ENCODE measurements at places on chromosomes 7 and 10.
A peak's percentile ranks its signal among the peaks of the same experiment; 100 is the strongest.

- no peak for DNase-seq
These were observed 11.8 kb upstream of the INSIG1 start for GRCh38 chr7:155285833-155286232.

GRCh38 chr7:146027243-146027642, 89.4 kb upstream of the CNTNAP2 start:
- no peak for DNase-seq

GRCh38 chr7:93262535-93262934, 30.4 kb downstream of the VPS50 start:
- DNase-seq: no peak

GRCh38 chr10:86411281-86411841, 44.8 kb upstream of the GRID1 start:
- no peak for DNase-seq

GRCh38 chr7:156950381-156950858, 908 bp downstream of the NOM1 start:
- DNase-seq: no peak

DNA sequence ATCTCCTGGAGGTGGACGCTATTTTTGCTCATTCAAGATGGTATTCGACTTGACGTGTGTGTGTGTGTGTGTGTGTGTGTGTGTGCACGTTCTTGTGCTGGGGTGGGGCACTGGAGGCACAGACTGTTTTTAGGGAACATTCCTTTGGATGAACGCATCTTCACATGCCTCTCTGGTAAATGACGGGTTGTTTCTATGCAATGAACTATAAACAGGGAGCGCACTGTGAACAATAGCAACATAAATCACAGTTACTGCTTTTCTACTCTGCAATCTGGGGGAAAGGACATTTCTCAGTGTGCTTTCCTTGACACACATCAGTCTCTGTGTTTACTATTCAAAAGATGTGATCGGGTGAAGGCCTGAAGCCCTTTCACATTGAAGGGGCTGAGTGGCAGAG, 120.1 kb upstream of the PITRM1 start:
- DNase-seq: no peak

DNA sequence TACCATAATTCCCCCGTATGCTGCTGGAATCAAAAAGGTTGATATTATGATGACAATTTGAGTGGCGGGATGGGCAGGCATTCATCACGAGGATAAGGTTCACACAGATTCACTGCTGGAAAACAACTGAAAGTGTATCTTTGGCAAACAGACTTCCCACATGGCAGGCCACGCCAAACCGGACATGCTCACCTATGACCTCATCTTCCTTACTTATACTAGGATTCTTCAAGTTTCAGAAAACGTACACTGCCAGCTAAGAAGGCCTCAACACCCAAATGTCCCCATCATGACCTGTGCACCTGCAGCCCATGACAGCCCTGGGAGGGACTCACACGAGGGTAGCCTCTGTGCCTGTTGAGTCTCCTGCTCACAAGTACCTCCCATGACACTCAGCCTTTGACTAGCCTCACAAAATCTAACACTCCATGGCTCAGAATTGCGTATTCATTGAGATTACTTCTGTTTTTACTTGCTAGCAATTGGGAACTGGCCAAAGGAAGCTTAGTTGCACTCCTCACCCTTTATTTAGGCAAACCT, 259.0 kb upstream of the GHITM start:
- DNase-seq: no peak

GRCh38 chr10:96252730-96253129, 18.6 kb downstream of the BLNK start:
- DNase-seq: no peak

- no peak for DNase-seq
These were observed 513.8 kb downstream of the MAGI2 start for GRCh38 chr7:78939669-78940068.

- DNase-seq: no peak
These were observed 123.6 kb upstream of the SFMBT2 start for GRCh38 chr10:7534480-7534852.

DNA sequence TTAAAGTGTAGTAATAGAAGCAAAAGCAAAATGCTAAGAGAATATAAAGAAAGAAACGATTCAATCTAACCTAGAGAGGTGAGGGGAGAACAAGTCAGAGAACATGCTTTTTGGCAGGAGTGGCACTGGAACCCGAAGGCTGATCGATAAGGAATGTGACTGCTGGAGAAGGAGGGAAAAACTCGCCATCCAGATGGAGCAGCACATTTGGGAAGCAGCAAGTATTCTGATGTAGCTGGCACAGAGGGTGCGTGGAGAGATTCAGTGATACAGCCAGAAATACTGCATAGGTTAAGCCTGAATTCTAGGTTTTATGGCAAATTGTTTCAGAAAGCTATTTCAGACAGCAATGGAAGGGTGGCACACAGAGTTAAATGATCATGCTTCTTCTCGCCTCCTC, 42.0 kb downstream of the USP6NL start:
- no peak for DNase-seq

GRCh38 chr10:99329554-99330346, 594 bp downstream of the CNNM1 start:
- DNase-seq: no peak

DNA sequence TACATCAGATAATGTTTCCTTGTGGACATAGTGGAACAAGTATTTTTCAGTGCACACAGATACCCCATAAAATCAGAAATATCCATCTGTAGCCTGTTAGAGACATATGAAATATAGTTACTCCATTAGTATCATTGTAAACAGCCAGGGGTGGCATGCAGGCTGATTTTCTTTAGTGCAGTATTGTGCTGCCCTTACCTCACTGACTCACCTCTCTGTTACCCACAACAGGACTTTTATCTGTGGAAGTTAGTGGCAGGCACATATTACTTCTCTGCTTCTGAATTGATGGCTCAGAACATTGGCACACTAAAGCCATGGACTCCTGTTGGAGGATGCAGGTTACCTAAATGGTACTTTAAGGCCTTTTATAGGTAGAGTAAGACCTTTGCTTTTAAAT, 70.0 kb downstream of the SLC25A40 start:
- no peak for DNase-seq

DNA sequence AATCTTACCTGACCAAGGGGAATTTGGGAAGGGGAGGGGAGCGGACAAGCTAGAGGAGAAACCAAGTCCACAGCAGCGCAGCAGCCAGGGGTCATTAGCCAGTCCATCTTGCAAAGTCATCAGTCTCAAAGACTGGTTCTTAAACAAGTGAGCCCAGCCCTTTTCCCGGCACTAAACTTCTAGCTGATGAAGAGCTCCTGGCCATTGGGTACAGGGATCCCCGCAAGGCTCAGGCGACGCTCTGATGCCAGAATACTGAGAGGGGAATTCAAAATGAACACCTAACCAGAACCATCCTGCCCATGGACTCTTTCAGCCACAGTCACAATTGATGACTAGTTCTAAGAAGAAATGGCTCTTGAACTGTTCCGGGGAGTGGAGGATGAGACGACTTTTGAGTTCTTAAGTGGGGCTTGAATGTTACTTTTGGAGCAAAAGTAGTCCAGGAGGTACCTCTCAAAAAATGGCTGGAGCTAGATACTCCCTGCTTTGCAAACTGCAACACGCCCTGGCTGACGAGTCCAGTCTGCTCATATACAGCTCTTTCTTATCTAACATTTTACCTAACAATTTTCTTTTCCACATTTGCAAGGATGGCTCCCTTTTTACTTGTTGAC, 2.5 kb upstream of the TWIST1 start:
- DNase-seq: no peak

- peak; percentile 40 for DNase-seq
These were observed 43.2 kb upstream of the FAM133B start for GRCh38 chr7:92633211-92633906.

DNA sequence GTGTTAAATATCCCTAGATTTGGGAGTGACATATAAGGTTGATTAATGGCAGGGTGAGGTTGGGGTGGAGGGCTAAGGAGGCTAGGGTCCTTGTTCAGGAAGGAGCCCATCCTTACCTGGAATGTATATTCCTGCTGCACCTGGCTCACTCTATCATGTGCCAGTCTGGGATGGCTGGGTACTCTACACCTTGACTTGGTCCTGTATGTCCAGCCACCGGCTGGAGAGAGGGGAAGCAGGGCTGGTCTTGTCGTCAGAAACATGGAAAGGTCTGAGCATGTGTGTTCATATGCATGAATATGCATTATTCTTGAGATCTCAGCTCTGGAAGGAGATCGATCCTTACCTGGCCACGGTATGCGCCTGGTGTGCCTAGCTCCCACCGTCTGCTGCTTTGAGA, 33.2 kb downstream of the TMEM270 start:
- no peak for DNase-seq

GRCh38 chr7:31883761-31884164, 186.4 kb downstream of the PDE1C start:
- no peak for DNase-seq

DNA sequence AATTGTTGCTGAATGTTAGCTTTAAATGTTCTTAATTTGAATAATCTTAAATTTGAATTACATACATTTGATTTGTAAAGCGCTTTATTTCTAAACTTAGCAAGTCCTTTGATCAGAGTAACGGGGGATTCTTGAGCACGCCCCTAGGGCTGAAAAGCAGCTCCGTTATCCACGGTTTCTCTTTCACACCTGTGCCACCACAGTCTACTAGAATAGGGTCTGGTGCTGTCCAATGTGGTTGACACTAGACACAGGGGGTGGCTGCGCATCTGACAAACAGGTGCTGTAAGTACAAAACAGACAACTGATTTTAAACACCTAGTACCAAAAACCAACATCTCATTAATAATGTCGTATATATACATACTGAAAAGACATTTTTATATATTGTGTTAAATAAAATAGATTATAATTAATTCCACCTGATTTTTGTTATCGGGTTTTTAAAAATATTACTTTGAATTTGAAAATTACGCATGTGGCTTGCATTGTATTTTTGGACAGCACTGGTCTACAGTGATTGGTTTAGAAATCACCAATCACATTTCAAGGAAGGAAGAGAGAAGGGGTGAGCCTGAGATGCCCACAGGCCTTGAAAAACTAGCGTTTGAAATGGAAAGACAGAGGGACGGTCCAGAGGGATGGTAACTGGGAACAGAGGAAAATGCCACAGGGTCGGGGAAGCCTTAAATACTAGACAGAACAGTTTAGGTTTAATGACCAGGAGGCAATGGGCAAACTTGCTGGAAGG, 7.3 kb downstream of the SEPHS1 start:
- DNase-seq: no peak

DNA sequence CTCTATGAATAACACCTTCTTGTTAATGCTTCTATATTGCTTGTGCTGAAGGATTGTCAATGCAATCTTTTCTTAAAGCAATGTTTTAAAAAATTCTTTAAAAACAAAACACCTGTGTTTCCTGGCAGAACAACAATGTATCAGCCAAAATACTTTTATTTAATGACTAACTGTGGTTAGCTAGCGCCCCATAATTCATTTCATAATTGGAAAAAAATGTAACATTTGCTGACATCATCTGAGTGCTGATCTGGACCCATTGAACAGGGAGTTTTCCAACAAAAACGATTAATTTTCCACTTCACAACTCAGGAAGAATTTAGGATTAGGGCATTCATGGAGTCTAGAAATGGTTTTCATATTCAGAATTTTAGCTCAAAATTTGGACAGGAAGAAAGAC, 137.6 kb upstream of the CDK6 start:
- no peak for DNase-seq

- DNase-seq: no peak
These were observed 87.3 kb downstream of the SDHAF3 start for GRCh38 chr7:97204821-97205220.

- DNase-seq: no peak
These were observed 98.8 kb downstream of the ELFN1 start for GRCh38 chr7:1768832-1769231.

DNA sequence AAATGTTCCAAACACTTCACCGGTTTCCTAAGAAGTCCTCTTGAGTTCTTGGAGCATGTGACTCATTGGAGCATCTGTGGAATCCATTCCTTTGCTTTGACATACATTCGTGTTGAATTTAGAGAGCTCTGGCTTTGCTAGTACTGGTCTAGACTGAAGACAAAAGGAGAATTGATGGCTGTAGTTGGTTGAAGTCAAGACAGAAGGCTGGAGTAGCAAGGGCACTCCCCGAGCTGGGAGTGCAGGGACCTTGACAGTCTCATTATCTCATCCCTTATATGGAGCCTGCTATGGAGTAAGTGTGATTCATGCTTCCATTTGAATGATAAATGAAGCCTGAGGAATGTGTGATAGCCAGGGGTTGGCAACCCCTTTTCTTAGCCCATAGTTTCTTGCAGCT, 1249.1 kb downstream of the TYW1 start:
- no peak for DNase-seq

DNA sequence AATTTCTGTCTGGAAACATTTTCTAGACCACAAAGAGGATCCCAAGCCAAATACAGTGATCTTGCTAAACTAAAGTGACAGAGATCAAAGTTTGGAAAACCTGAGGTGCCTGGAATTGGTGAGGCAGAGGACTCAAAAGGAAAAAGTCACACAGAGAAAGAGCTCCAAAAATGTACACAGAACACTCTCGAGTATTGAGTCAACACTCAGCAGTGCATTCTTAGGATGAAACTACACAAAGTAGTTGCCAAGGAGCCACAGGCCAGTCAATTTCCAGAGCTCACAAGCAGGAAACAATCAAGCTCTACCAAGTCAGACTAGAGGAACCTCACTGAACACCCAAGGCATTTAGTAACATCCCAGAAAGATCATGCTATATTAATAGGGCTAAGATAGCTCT, 61.3 kb downstream of the MICU1 start:
- DNase-seq: no peak

DNA sequence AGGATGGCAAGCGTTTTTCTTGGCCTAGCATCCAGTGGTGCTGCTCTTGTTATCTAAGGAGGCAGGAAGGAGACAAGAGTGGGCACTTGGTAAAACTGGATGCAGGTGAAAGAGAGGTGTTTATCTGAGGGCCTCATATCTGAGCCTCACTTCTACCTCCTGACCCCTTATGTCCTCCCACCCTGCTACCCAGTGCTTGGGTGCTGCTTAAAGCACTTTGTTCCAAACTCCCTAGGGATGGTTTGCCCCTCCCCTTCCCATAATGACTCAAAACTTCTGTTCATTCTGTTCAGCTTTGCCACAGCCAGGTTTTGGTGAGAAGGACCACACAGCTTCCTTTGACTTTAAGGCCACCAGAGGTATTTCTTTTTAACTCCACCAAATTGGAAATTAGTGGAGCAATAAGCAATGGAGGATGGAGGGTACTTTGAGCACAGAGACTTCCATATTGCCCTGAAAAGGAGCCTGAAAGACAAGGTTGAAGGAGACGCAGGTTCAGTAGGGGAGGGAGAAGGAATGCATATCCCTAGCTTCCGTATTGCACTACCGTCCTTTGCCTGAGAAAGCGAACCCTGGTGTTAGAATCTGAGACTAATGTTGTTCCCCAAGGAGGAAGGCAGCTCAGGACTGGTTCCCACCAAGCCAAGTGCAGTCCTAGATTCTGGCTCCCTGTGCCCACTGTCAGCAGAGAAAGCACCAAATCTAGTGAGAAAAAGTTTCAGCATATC, 30.1 kb downstream of the ENTPD1 start:
- no peak for DNase-seq

DNA sequence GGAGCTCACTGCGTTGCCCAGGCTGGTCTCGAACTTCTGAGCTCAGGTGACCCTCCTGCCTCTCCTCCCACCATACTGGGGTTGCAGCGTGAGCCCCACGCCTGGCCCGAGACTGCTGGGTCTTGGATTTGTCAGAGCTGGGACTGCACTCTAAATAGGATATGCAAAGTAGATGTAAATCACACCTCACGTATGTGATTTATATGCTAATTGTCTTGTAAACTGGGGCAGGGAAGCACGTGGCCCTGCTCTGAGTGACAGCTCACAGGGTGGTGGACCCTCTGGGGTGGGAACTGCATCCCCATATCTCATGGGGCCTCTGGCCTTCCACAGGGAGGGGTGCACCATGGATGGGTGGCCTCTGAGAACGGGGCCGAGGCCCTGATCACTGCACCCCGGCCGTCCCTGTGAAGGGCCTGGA, 34.1 kb downstream of the GET4 start:
- peak; percentile 48 for DNase-seq

Measured in NCI-H526 (cell line).